Neuronal stem cell (in vitro differentiated cells): ENCODE measurements at places on chromosomes 3 and 15.

DNA sequence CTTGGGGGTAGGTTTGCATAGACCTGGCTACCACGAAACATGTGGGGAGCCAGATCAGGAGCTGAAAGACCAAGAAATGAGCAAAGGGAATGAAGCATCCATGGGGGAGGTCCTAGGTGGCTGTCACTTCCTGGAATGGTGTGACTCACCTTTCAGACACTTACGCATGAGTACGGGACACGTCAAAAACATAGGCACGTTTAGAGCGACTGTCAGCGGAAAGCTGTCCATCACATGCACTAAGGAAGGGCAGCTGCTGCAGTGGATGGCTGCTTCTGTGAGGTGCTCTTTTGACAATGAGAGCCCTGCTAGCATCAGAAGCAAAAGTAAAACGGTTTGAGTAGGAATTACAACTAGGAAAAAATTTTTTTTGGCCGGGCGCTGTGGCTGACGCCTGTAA lies 244.6 kb upstream of the CCDC54 start:
- no peak for DNase-seq

DNA sequence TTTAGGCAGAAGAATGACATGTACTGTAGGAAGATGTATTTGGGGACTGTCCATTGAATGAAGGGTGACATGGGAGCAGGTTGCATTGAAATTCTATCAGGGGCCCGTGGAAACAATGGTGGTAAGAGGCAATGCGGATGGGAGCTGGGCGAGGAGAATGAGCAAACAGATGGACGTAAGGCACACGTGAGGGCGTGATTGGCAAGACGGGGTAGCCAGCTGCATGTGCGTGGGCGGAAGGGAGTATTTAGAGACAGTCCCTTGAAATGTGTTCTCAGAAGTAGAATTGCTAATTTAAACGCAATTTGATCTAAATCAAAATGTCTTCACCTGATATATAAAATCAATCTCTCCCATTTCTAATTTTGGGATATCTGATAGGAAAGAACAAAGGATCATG lies 62.3 kb downstream of the MEX3B start:
- no peak for DNase-seq

GRCh38 chr3:37912052-37912733 lies 50.5 kb downstream of the CTDSPL start:
- no peak for DNase-seq

- DNase-seq = no peak
Measured at GRCh38 chr3:141575879-141576743, 89.3 kb downstream of the RASA2 start.

DNA sequence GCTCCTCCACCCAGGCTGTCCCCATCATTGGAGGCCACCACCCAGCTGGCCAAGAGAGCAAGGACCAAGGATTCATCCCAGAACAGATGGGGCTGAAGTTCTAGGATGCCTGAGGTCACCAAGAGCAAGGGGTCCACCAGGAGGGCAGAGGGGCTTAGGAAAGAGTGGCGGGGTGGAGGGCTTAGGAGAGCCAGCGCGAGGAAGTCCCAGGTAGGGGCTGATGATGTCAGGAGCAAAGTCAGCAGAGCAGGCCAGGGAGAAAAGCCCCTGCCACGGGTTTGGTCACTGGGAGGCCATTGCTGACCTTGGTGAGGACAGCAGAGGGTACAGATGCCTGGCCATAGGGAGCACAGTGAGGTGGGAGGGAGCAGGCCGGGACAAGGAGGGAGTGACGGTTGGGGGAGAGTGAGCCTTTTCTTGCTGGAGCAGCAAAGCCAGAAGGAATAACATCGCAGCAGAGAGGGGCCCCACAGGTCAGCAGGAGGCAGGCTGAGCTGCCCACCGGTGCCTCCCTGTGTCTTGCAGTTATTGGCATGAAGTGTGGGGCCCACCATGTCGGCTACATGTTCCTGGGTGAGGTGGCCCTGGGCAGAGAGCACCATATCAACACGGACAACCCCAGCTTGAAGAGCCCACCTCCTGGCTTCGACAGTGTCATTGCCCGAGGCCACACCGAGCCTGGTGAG lies 5.2 kb downstream of the PARP3 start:
- DNase-seq = no peak

GRCh38 chr3:50174947-50175524 lies 16.4 kb upstream of the GNAT1 start:
- DNase-seq = no peak

DNA sequence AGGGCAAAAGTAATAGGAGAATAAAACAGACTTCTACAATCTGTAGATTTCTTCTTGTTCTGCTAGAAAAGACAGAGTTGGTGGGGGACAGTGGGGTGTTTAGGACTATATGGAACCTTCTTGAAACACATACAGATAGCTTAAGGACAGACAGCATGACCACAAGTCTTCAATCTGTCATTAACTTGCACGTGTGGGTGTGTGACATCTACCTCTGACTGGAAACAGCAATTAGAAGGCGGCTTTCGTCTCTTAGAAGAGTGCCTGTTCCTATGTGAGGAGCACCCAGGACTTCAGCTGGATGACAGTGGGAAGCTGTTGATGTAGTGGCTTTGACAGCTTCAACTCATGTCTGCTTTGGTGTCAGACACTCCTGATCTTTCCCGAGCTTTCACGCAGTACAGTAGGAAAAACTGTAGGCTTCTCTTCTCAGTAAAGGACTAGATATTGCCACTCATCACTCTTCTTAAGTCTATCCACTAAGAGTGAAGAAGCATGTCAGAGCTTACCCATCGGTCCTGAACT lies 44.5 kb downstream of the TYRO3 start:
- no peak for DNase-seq

DNA sequence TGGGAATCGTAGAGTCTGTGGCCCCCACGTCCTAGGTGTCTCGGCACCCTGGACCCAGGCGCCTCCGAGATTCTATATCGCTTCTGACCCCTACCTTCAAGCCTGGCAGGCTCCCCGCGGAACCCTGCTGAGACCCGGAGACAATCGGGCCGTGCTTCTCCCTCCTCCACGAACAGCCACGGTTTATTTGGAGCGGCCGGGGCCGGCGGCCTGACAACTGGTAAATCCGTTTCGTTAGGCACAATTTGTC lies 1.4 kb downstream of the GATA2 start:
- no peak for DNase-seq

DNA sequence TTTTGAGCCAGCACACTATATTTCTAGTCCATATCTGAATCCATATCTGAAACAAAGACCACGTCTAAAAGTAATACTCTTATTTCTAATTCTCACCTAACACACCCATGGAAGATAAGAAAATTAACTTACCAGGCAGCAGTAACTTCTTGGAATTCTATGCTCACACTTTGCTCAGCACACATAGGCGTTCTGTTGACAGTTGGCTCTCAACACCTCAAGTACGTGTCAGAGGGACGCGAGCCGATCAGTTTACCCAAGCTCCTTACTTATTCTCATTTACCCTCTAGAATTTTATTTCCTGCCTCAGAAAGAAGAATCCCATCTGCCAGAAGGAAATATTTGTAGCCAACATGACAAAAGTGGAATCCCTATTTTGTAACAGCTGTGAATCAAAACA lies 911.9 kb downstream of the FHIT start:
- DNase-seq = no peak

DNA sequence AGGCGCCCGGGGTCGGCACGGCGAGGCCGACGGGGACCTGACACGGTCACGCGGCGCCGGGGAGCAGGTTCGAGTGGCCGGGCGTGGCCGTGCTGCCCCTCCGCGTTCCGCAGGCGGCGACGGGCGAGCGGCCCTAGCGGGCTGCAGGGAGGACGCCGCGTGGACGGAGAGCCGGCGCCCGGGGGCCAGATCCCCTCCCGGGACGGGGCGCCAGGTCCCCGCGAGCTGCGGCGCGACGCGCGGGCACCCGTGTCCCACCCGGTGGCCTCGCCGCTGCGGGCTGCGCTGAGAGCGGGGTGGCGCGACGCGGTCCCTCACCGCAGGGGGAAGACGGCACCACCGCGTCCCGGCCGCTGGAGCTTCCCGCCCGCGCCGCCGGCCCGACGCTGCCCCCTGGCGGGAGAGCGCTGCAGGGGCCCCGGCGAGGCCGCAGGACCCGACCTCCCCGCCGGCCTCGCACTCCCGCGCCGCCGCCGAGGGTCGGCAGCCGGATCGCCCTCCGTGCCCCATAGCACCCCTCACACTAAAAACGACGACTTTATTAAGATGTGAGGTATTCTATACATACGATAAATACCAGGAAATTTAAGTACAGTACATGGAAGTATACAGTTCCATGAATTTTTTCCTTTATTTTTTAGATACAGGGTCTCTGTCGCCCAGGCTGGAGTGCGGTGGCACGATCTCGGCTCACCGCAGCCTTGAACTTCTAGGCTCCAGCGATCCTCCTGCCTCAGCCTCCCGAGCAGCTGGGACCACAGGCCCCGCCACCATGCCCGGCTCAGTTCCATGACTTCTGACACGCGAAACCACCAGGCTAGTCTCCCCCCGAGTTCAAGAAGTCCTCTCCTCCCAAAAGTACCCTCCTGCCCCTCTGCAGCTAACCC lies 1.3 kb upstream of the PIGZ start:
- DNase-seq = peak; percentile 63

- DNase-seq = no peak
Measured at GRCh38 chr3:98784666-98785600, 21.8 kb downstream of the ST3GAL6 start.

DNA sequence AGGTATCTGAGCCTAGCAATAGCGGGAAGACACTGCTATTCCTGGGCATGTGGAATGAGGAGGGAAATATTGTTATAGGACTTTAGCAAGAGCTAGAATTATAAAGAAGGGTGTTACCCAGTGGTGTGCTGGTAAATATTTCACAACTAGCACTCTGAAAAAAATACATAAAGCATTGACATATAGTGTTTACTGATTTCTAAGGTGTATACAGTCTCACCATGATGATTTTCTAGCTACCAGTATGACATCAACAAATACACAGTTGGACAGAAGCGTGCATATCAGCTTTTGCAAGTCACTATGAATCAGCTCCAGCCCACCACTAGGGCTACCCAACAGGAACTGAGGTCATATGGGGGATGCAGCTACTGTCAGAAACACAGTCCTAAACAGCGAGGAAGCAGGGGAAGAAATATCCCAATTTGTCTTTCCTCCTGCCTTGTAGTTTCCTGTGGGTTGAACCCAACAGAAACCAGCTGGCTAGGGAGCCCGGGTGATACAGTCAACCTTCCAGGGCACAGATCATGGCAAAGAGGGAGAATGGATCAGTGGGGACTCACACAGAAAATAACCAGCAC lies 39.6 kb downstream of the HGD start:
- no peak for DNase-seq

DNA sequence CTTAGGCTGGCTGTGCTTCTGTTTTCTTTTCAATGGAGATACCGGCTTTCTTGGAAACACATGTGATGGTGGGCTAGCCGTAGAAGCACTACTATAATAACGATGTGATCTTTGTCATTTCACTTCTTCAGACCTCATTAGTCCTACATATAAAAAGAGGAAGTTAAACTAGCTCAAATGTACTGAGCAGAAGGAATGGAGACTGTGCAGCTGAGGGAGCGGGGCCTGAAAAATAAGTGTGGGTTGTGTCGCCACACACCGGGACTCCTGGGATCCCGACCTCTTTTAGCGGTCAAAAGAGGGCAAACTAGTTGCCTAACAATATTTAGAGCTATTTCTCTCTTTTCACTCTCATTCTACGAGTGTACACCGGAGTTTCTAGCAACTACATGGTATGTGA lies 1.0 kb upstream of the RNF7 start:
- no peak for DNase-seq

GRCh38 chr3:120780977-120781376 lies 38.4 kb downstream of the GTF2E1 start:
- no peak for DNase-seq

DNA sequence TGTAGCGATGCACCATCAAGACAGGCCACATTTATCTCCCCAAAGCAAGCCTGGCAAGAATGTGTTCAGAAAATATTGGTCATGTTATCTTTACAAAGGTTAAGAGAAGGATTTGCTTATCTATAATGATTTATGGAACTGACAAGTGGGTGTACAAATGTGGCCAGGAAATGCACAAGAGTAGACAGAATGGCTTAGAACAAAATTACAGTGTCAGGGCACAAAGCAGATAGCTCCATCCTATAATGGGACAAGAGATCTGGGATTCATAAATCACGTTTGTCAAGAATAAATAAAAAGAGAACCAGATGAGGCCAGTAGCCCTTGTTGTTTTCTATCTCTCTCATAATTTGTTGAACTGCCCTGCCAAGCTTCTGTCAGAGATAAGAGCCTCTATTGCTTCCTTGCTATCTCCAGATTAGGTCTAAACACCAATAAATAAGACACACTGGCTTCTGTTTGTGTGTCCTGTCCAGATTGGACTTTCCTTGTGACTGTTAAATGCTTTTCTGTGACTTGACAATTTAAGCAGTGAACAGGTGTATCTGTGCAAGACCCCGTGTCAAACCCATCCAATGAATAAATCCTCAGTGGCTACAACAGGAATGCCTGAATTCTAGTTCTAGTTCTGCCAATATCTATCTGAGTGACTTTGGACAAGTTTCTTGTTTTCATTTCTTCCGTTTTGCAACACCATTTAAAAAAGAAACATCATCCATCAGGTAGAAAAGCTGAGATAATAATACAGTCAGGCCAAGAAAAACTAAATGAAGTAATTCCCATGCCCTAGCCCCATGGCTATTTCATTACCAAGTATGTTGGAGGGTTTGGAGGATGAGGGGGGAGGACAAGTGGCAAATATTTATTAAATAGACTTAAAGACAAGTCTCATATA lies 157.2 kb downstream of the DCLK3 start:
- no peak for DNase-seq

- DNase-seq = no peak
Measured at GRCh38 chr3:10292505-10293419, at the start of gene GHRL. Gene GHRL, minus strand, starts transcription at chr3:10292947. Its CDS starts 2,767 bp downstream, at chr3:10290180.

DNA sequence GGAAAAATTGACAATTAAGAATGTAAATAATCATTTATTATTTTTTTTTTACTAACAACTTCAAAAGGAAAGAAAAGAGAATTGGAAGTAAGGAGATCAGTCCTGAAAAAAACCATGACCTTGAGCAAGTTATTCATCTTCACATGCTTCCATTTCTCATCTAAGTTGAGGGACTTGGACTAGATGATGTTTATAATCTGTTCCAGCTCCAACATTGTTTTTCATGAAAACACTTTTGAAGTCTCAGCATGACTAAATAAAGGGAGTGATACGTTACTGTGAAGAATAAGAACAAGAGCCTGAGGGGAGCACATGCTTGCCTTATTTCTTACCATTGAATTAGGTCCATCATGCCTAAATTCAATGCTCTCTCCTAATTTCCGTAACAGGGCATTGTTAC lies 95.7 kb downstream of the STRIT1 start:
- no peak for DNase-seq

- DNase-seq = no peak
Measured at GRCh38 chr3:28846971-28847478, 433.8 kb upstream of the RBMS3 start.

GRCh38 chr3:170889630-170890029 lies 18.8 kb downstream of the EIF5A2 start:
- no peak for DNase-seq

DNA sequence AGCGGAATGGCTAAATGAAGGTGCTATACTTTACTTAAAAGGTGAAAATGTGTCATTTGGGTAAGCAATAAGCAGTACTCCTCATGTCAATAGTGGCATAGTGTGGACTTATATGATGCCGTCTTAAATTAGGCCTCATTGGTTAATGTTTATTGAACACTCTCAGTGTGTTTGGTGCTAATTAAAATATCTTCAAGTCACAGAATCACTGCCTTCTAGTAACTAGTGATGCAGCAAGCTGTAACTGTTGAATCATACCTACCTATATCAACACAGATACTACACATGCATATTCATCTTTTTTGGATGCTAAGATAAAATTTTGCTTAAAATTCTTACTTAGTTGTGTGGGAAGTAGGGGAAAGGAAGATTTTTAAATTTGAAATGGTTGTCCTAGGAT lies 30.7 kb downstream of the ARHGAP31 start:
- DNase-seq = no peak
